ENCODE measurements at places on chromosomes 4 and X.

DNA sequence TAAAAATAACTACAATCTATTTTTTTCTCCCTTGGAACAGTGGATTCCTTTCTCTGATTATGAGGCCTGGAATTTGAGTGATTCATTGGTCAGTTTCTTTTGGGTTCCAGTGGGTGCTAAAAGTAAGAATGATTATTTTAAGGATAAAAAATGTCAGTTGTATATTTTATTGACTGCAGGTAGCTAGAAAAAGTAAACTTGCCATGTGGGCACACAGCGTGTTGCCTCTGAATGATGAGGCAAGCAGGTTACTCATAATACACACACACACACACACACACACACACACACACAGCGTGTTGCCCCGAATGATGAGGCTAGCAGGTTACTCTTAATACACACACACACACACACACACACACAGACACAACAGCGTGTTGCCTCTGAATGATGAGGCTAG lies 13.8 kb downstream of the GALNT7 start:
- no peak for DNase-seq

DNA sequence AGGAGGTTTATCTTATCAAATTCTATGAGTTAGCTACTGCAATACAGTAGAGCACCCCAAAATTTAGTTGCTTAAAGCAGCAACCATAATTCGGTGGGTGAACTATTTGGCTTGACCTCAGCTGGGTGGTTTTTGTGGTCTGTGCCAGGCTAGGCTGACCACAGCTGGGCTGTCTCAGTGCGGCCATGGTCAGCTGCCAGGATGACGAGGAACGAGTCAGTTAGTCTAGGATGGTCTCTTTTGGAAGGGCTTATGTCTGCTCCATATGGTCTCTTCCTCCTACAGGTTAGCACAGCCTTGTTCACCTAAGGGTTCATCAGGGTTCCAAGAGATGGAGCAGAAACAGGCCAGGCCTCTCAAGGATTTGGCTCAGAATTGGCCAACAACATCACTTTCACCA lies 210.4 kb downstream of the PALLD start:
- no peak for DNase-seq

DNA sequence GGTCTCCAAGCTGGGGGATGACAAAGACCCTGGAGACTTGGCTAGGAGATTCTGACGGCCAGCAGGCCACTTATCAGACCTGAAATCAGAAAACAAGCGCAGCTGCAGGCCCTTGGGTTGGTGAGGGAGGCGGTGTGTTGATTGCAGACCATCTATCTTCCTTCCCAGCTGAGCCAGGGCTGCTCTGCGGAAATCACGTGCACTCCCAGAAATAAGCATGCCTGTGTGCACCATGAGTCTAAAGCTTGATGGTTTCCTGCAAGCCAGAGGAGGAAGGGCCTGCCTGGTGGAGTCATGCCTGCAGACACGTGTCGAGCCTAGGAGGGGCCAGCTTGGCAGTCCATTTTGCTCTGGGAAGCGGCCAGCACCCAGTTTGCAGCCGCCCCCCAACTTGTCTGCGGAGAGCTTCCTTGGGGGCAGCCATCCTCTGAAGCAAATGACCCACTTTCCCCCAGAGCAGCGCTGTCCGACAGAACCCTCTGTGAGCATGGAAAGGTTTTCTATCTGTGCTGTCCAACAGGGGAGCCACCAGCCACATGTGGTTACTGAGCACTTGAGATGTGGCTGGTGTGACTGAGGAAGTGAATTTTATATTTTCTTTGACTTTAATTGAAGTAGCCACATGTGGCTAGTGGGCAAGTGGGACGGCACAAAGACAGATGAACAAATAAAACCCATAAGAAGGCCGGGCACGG lies 175.7 kb upstream of the BCOR start:
- no peak for DNase-seq

DNA sequence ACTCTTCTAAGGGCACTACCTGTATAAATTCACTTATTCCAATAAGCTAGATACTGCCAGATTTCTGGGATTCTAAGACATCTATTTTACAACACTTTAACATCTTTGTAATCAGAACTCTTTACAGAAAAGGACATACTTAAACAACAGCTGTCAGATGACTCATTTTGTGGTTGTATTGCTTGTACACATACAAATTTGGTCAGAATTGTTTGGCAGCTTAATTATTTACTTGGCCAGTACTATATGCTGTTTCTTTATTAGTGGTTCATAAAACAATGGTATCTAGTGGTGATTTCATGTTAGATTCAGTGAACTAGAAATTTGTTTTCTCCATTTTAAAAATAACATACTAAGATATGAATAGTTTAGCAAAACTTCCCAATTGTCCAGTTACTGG lies 27.2 kb downstream of the PALLD start:
- DNase-seq, result no peak

GRCh38 chrX:32281853-32282252 lies 929.5 kb downstream of the DMD start:
- DNase-seq, result no peak

DNA sequence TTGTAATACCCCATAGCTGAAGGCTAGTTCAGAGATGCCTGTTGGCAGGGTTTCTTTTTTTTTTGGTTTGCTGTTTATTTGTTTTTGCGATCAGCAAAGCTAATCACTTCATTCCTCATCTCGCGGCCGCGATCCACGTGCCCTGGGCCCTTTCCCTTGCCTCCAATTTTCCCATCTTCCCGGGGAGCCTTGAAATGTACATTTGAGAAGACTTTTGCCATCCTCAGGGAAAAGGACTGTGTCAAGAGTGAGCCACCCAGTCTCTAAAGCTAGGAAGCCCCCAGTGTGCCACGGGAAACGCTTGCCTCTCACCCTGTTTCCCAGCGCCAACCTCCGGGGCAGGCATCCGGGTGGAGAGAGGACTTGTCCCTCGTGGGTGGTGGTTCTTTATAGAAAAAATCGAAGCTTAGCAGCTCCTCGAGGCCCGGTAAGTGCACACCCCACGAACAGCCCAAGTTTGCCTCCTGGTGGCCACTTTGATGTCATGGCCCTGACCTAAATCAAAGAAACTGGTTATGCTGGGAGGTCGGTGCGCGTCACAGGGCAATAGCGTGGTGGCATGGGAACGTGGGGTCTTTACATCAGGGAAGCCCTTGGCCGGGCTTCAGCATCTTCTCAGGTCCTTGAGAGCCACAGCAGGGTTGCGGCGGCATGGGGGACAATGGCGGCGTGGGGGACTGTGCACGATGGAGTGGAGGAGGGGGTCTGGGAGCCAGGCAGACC lies 42.0 kb downstream of the MAP7D3 start:
- no peak for DNase-seq

DNA sequence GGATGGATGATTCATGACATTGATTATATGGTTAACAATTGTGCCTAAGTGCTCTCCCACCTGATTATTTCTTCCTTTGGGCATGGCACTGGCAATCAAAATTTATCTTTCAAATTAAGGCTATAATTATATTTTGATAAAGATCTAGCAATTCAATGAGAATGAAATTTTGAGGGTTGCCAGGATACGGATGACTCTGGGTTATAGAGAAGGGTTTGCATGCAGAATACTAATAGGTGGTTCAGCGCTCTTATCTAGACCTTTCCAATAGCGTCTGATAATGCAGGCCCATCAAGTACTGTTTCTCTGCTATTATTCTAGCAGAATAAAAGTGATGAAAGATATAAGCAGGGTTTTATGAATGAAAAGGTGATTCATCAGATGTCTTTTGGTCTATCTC lies 74.9 kb upstream of the SCML1 start:
- no peak for DNase-seq

GRCh38 chrX:46777971-46778810 lies 19.3 kb upstream of the SLC9A7 start:
- no peak for DNase-seq

DNA sequence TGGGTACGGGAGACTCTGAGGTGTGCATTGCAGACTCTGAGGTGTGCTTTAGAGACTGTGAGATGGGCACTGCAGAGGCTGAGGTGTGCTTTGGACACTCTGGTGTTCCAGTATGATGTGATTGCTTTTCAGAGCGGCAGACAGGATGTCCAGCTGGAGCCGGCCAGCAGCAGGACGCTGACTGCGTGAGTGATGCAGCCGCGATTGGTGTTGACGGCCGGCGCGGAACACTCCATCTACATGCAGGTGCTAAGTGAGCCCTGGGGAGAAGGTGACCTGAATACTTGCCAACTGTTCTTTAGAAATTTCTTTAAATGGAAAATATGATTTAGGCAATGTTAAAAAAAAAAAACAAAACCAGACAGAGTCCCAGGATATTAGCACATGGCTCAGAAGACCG lies 103.1 kb upstream of the PPP2R3B start:
- no peak for DNase-seq

DNA sequence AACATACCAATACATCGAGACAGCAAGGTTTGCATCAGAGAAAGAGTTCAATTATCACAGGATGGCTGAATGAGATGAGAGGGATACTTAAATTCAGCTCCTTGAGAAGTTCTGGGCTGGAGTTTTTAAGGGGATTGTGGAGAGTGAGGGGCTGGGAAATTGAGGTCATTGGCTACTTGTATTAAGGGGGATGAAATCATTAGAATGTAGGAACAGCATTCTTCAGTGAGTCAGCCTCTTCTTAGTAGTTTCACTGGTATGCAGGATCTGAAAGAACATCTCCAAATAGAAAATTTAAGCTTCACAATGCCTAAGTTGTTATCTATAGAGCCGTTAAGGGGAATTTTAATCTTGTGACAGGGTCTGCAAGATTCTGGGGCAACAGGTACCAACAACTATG lies 211.6 kb upstream of the TAPT1 start:
- no peak for DNase-seq

- DNase-seq, result no peak
Measured at GRCh38 chr4:65416891-65417290, 253.4 kb downstream of the EPHA5 start.

GRCh38 chr4:113601636-113602035 lies 159.9 kb downstream of the CAMK2D start:
- DNase-seq, result no peak

- no peak for DNase-seq
Measured at GRCh38 chr4:175930471-175930870, 118.4 kb upstream of the GPM6A start.

Data from vagina (tissue), 2 donors.